OCI-LY7 (cell line): ENCODE measurements at places on chromosomes 11 and 22. TPM values are rescaled to one million over a fixed set of nuclear protein-coding genes. Genes with fewer than 3 reads are reported as not detected.

DNA sequence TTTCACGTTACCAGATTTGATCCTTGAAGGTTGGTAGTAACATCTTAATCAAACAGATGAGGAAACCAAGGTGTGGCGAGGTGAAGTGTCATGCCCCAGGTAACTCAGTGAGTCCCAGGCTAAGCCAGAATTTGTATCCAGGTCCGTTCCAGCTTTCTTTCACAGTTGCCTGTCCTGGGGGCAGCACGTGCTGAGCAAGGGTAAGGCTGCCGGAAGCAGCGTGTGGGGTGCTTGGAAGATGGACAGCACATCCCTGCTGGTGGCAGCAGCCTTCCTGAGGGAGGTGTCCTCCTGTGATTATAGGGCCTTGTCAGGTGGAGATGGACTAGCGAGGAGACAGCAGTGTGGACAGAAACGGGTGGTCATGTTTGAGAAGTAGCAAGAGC, 50.9 kb downstream of the TRIOBP start:
- no peak for DNase-seq

GRCh38 chr11:102447193-102447592, 5.4 kb downstream of the TMEM123 start:
- DNase-seq, result no peak

- no peak for DNase-seq
Observed at GRCh38 chr11:93532281-93532789, 10.9 kb downstream of the SMCO4 start.

DNA sequence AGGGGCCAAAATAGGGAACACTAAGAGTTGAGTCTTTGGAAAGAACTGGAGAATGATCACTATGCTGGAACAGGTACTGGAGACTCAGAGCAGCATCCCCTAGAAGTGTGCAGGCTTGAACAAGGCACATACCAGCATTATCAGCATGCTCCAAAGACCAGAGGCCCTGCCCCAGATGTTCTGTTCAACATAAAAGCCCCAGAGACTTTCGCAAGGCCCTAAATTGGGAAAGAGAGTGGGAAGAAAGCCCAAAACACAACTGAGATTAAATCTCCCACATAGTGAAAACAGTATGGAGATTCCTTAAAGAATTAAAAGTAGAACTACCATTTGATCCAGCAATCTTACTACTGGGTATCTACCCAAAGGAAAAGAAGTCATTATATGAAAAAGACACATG, 9.4 kb downstream of the CNGA4 start:
- DNase-seq, result no peak

DNA sequence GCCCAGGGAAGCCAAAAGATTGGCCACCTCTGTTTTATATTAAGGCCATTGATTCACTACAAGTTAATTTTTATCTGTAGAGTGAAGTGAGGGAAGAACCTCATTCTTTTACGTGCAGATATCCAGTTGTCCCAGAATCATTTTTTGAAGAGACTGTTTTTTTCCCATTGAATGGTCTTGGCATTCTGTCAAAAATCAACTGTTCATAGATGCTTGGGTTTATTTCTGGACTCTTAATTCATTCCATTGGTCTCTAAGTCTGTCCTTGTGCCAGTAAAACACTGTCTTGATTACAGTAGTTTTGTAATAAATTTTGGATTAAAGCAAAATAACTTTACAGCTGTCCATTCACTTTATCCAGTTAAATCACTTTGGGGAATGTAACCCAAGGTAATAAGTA, 26.8 kb downstream of the WBP2NL start:
- no peak for DNase-seq

DNA sequence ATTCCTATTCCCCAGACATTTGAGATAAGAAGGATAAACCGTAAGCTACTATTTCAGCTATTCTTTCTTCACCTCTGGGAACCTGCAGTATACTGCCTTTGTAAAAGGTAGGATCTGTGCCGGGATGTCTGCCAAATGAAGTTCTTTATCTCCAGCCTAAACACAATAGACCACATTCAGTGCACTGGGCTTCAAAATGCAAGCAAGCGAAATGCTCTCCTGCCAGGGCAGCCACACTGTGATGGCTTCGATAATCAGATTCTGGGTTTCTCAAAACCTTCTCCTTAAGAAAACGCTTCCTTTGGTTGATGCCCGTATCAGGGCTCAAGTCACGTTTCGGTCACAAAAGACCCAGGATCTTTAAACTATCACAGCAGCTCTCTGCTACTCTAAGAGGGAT, 299.5 kb upstream of the B3GAT1 start:
- no peak for DNase-seq

GRCh38 chr11:106998116-106998915, 20.0 kb downstream of the GUCY1A2 start:
- no peak for DNase-seq

- DNase-seq, result no peak
Observed at GRCh38 chr22:30004694-30005093, 75.6 kb upstream of the HORMAD2 start.

DNA sequence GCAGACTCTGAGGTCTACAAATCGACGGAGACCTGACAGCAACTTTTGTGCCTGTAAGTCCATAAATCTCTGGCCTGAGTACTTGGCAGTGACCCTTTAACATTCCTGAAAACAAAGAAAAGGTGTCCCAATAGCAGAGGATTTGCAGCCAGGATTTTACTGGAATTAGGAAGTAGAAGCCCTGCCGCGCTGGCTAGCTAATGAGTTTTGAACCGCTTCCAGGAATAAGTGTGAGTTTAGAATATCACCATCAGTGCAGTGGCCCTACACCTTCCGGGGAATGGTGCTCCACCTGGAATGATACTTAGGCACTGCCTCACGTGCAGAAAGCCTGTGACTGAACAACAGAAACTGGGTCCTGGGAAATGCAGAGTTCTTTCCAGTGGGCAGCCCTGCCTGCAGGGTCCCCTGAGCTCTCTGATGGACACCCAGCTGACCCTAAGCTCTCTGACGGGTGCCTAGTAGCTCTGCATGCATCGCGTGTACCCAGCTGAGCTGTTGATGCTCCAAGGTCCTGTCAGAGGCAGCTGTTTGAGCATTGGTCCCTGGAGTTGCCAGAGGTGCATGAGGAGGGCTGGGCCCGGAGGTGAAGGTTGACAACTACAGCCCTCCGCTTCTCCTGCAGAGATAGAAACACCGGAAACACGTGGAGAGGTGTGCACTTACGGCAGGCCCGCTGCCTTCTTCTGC, 380.9 kb downstream of the TBC1D22A start:
- DNase-seq, result no peak

- DNase-seq, result no peak
Observed at GRCh38 chr11:61694602-61694939, 14.4 kb downstream of the DAGLA start.

- no peak for DNase-seq
Observed at GRCh38 chr11:67410369-67410831, 5.1 kb upstream of the CARNS1 start.

GRCh38 chr11:76885390-76886097, 24.8 kb downstream of the ACER3 start:
- DNase-seq, result no peak

DNA sequence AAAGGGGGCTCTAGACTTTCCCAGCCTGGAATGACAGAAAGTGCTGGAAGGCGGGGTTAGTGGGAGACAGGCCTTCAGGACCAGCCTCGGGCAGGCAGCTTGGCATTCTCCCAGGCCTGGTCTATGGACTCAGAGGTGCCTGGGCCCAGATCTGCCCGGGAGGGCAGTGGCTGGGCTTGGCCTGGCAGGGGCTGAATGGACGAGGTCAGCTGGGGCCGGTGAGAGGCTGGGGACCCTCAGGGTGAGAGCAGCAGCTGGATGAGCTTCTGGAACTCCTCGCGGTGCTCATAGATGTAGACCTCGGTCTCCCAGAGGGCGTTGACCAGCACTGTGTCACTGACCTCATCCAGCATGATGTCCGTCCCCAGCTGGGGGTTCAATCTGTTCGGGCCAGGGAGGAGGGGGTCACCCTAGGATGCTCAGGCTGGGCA, 1.5 kb upstream of the BAIAP2L2 start:
- DNase-seq, result no peak

GRCh38 chr11:73281796-73282660, 9.9 kb downstream of the P2RY6 start:
- no peak for DNase-seq

Gene TSGA10IP
- total RNA-seq, result not detected in 2 replicates
